NCI-H146 (cell line): ENCODE measurements at places on chromosomes 6 and 20.

- no peak for DNase-seq
Measured at GRCh38 chr6:127198549-127198948, 68.1 kb upstream of the RNF146 start.

- no peak for DNase-seq
Measured at GRCh38 chr6:143357561-143358255, 92.8 kb downstream of the ADAT2 start.

GRCh38 chr20:1456300-1456699, 10.3 kb downstream of the NSFL1C start:
- DNase-seq, result no peak

- peak; percentile 92 for DNase-seq
Measured at GRCh38 chr6:29964887-29965562, 22.7 kb downstream of the HLA-A start.

DNA sequence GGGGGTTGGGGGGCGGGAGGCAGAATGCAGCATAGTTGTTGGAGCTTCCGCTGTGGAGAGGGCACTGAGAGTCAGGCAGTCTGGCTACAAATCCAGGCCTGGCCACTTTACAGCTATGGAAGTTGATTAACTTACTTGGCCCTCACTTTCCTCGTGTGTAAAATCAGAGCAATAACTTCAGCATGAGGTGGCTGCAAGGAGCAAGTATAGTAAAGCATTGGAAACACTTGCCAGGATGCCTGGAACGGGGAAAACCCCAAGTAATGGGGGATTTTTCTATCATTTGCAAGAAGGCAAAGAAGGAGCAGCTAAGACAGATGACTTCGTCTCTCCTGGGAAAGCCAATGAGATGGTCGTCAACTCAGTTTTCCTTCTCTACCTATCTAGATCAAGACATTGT, 35.8 kb downstream of the AGPAT4 start:
- DNase-seq, result no peak

DNA sequence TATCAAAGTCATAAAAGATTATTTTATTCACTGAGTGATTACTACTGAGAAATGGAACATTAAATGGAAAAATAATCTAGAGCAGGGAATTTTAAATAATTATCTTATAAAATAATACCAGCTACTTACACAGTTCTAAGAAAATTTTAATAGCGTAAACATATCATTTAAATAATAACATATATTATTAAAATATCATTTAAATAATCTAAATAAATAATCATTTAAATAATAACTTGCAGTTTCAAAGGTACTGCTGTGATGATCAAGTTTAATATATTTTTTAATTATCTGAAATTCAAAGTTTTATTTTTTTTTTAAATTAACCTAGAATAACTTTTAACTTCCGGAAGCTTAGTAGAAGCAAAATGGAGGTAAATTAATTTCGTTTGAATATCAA, 301.2 kb downstream of the TBC1D32 start:
- no peak for DNase-seq

- no peak for DNase-seq
Measured at GRCh38 chr6:43724914-43725642, 37.5 kb upstream of the MRPS18A start.

GRCh38 chr20:4666001-4666479, 55.7 kb upstream of the PRND start:
- DNase-seq, result no peak
